ENCODE measurements at places on chromosomes 5 and 9. TPM values are rescaled to one million over a fixed set of nuclear protein-coding genes. Genes with fewer than 3 reads are reported as not detected.

The PCDHB8 gene
- not detected for total RNA-seq

The OBP2B gene
- total RNA-seq = not detected

The OLFML2A gene
- 0.35 TPM for total RNA-seq

The ABLIM3 gene
- total RNA-seq = 87.7 TPM

The BAG1 gene
- total RNA-seq = 51.0 TPM

- no peak for DNase-seq
Observed at GRCh38 chr5:151097820-151098767, 17.3 kb upstream of the TNIP1 start.

- DNase-seq = no peak
Observed at GRCh38 chr5:10505517-10506095, 58.3 kb upstream of the ANKRD33B start.

DNA sequence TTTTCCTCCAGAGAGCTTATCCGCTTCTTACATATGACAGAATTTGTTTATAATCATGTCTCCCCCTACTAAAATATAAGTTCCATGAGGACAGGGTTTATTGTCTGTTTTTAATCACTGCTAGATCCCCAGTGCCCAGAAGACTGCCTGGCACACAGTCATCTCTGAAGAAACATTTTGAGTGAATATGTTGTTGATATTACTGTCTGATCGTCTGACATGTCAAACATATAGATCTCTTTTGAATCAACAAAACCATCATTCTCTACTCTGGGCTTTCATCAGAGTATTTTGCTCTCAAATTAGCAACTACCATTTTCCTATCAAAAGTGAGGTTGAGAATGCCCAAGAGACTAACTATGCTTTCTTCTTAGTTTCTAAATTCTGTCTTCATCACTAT, 67.3 kb upstream of the SHISAL2B start:
- DNase-seq = no peak

- no peak for DNase-seq
Observed at GRCh38 chr5:103336941-103337340, 78.4 kb downstream of the MACIR start.

- no peak for DNase-seq
Observed at GRCh38 chr9:121394292-121394691, 24.2 kb upstream of the STOM start.

- DNase-seq = no peak
Observed at GRCh38 chr5:129074903-129075302, 19.6 kb upstream of the ISOC1 start.

- DNase-seq = no peak
Observed at GRCh38 chr9:27341545-27342294, 44.8 kb upstream of the EQTN start.

- DNase-seq = peak; percentile 22
Observed at GRCh38 chr5:178460174-178460573, 130.0 kb downstream of the COL23A1 start.

DNA sequence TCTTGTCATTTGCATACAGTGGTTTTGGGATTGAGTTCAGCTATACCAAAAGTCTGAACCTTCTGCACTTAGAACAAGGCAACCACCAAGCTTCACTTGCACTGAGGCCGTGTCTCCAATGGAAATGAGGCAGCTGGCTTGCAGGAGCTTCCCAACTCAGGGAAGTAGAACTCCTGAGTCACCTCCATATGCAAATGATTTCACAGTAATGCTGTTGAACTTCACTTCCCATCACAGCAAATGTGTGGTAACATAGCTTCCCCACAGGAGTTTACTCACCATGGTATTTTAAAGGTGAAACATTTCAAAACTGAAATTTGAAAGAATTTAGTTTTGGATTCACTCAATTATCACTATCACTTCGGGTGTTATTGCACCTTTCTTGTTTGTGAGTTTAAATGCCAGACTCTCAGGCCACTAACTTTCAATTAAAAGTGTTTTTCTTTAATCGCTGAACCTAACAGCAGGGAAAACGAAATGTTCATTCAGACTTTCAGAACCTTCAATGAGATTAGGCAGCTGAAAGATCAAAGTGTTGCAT, 9.0 kb downstream of the CD274 start:
- DNase-seq = no peak

DNA sequence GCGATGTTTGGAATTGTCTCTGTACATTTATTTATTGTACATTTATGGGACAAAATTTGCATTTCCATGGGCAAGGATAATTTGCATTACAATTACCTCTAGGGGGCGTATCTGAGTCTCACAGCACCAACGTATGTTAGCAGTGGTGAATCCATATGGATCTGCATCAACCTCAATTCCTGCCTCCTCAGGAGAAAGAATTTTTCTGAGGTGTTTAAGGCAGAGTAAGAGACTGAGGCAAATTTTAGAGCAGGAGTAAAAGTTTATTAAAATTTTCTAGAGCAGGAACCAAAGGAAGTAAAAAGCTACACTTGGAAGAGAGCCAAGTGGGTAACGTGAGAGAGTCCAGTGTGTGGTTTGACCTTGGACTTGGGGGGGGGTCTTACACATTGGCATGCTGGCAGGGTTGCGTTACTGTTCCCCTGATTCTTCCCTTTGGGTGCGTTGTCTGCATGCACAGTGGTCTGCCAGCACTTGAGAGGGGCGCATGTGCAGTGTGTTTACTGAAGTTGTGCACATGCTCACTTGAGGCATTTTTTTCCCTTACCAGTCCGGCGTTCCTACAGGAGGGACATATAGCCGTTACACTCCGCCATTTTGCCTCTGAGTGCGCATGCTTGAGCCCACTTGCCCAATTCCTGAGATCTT, 21.0 kb upstream of the RAB14 start:
- DNase-seq = no peak

DNA sequence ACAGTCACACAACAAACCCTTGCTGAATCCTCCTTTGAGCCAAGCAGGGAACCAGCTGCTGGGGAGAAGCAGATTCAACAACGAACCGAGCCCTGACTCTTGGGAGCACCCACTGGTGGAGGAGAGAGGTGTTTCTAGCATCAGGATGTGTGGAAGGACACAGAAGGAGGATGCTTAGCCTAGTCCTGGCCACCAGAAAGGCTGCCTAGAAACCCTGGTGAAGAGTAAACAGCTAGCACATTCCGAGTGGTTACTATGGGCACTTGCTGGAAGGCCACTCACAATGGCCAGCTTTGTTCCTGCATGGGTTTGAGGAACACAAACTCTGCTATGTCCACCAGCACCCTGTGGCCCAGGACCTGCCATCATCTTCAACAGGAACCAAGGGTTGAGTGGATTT, 1.8 kb downstream of the TIFAB start:
- DNase-seq = no peak

GRCh38 chr5:117434254-117434653, 859.6 kb upstream of the SEMA6A start:
- no peak for DNase-seq
